ENCODE measurements at places on chromosomes 7 and 10. TPM values are rescaled to one million over a fixed set of nuclear protein-coding genes. Genes with fewer than 3 reads are reported as not detected.

DNA sequence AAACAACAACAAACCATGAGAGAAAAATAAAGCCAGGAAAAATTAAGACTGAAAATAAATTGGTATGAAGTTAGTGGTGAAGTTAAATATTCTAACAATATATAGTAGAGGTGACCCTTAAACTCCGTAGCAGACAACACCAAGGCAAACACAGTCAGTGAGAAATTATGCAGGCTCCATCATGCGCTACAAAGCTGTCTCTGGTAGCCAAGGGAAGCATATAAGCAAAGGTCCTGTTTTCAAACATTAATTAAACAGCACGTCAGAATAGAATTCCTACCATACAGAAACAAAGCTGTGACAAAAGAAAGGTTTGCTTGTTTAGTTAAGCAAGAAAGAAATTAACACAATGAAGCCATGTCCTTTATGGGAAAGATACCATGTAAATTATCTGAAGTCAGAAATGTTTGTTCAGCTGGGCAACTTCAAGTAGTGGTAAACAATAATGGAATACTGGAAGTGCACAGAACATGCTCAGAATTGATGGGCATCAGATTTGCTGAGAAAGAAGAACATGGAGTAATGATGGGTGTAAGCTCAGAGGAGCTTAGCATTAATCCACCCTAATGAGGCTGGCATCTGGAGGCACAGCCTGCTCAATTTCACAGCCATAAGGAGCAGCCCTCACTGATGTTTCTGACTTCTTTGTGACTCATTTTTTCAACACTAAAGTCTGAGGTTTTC, 75.7 kb downstream of the IGF2BP3 start:
- no peak for DNase-seq

The ZNF117 gene
- polyA plus RNA-seq = 3.6 TPM

DNA sequence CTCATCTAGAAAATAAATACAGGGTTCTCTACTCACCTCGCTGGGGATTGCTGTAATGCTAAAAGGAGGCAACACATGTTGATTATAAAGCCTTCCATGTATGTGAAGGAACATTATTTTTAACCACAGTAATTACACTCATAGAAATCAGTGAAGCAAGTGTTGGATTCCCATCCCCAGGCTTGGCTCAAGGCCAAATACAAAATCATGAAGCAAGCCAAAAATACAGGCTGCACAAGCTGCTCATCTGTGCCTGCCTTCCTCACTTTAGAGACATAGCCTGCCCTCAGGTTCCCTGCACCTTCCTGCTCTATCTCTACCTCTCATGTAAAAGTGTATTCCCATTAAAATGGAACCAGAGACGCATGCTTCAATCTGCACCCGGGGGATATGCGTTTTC, 1077.1 kb upstream of the C7orf33 start:
- DNase-seq = no peak

DNA sequence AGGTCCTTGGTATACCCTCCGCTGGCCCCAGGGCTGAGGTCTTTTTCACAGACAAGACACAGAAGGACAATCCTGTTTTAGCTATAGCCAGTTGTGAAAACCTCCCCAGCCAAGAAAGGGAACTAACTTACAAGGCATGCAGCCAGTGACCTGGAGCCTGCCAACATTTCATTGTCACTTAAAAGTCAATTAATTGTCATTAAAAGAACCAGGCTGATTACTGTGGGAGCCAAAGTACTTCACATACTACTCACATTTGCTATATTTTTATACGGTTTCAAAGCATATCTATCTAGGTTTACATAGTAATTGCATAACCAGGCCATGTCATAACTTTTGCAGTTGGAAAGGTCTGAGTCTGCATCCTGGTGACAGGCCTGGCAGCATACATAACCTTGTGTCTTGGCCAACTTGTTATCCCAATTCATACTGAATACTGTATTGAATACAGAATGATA, 31.1 kb downstream of the NRBF2 start:
- DNase-seq = no peak

GRCh38 chr10:71735709-71736569, 16.4 kb upstream of the C10orf105 start:
- no peak for DNase-seq

The PNLIP gene
- not detected for polyA plus RNA-seq

DNA sequence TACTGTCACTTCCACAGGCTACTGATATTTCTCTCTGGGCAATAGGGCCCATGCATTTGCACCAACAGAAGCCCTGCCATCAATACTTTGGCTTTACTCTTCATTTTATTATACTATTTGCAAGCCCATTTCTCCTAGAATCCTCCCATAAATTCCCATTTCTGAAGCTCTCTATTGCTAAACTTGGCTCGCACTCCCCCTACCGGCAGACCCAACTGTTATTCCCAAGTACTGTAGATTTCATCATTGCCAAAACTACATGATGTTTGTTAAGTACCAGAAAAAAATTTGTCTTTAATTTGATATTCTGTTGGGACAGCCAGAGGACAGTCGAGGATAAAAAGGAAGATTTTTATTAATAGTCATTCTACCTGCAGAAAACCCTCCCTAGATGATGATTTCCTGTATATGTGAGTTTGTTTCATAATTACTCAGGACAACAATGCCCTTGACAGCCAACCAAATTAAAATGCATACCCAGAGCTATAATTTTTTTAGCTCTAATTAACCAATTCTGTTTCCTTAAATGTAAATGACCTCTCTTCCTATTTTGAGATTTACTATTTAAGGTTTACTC, 298.6 kb downstream of the REEP3 start:
- no peak for DNase-seq

- DNase-seq = no peak
Observed at GRCh38 chr7:146764458-146764857, 647.9 kb downstream of the CNTNAP2 start.

DNA sequence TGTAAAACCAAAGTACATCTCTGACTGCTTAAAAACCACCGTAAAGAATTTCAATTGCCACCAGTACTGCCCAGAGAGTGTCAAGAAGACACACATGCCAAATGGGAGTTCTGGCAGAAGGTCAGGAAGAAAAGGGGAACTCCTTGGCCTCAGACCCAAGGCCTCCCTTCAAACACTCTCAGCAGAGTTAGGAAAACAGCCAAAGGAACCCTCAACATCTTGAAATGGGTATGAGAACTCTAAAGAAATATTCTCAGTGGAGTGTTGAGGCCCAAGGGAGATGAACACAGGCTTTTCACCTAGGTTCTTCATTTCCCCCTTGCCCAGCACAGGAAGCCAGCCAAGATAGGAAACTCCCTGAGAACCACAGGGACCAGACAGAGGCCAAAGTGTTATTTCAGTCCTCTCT, 96.1 kb upstream of the ASAH2 start:
- DNase-seq = no peak

- DNase-seq = no peak
Observed at GRCh38 chr10:97573021-97573420, 442 bp downstream of the ANKRD2 start.

The SPDYE8 gene
- polyA plus RNA-seq = 0.25 TPM

GRCh38 chr7:25037325-25037724, 57.3 kb upstream of the OSBPL3 start:
- DNase-seq = no peak

The SFRP5 gene
- polyA plus RNA-seq = not detected

The HOXA6 gene
- not detected for polyA plus RNA-seq

DNA sequence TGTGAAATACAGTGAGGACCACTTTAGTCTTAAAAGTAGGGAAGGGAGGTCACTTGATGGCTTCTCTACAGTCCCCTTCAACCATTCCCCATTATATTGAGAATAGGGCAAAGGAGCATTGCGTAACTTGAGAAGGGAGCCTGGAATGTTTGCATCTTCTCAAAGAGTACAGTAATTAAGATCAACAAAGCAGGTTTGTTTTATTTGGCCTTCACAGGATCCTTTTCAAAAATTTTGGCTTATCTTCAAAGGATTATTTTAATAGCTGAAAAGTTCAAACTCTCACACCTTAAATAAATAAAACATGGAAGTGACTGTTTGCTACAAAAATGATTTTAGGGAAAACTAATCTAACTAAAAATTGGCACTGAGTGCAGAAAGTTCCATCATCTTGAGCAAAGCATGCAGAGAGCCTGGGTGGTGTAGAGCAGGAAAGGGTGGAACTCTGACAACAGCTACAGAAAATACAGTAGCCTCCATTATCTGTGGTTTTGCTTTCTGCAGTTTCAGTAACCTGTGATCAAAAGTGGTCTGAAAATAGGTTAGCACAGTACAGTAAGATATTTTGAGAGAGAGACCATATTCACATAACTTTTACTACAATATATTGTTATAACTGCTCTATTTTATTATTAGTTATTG, 214.0 kb downstream of the MDFIC start:
- no peak for DNase-seq

The SAP25 gene
- not detected for polyA plus RNA-seq

DNA sequence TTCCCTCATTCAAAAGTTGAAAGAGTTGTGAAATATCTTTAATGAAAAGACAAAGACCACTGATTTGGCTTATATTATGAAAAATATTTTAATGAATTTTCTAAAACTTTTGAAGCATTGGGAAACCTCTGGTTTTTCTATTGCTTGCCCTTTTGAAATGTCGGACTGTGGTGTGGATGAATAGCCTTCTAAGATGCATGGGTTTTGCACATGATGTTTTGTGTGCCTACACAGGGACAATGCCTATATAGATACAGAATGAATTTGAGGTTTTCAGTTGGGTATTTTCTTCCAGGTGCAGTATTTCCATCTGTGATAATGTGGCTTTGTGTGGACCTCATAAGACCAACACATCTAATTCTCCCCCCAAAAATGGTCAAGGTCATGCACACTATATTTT, 1437.9 kb downstream of the REEP3 start:
- DNase-seq = no peak

- no peak for DNase-seq
Observed at GRCh38 chr10:84581976-84582375, 253.6 kb downstream of the CCSER2 start.

- no peak for DNase-seq
Observed at GRCh38 chr7:44432381-44432977, 58.0 kb downstream of the NUDCD3 start.

DNA sequence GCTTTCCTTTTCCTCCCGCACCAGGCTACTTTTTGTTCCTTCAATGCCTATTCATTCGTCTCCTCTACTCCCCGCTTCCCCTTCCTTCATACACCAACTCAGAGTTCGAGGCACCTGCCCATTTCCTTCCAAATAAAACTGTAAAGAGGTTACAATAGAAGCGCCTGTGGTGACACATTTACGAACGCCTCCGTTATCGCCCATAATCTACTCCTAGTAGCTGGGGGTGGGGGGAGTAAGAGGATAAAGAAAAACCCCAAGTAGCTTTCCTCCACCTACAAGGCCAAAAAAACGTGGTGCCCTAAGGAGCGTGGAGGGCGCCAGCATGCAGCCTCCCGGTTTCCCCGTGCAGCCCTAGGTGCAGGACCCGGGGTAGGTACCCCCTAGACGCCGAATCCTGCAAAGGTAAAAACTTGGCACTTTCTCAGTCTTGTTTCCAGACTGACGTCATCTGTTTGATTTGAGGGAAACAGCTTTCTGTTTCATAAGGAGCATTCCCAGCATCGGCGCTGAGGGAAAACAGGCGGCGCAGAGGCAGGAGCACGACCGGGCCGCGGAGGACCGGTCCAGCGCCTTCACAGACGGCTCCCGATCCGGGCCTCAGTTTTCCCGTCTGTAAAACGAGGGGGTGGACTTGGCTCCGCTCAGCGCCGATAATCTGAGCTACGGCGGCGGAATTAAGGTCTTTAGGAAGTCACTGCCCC, 922 bp downstream of the PPA1 start:
- DNase-seq = no peak

DNA sequence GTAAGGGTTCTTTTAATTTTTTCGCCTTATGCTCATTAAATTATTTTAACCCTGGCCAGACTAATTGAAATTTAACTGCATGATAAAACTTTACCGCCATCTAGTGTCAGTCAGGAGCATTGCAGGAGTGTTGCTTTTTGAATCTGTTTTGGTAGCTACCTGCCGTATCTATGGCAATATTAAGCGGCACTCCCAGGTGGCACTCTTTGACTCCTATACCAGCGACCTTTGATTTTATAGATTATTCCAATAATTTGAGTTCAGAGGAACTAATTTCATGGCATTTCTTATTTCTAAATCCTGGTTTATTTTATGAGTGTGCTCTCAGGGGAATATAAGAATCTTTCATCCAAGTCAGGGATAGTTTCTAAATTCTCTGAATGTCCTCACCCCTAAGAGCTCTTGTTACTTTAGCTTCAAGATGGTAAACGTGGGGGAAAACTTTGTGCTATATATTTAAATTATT, 198.9 kb downstream of the REEP3 start:
- peak; percentile 59 for DNase-seq

The ATE1 gene
- 31.0 TPM for polyA plus RNA-seq

DNA sequence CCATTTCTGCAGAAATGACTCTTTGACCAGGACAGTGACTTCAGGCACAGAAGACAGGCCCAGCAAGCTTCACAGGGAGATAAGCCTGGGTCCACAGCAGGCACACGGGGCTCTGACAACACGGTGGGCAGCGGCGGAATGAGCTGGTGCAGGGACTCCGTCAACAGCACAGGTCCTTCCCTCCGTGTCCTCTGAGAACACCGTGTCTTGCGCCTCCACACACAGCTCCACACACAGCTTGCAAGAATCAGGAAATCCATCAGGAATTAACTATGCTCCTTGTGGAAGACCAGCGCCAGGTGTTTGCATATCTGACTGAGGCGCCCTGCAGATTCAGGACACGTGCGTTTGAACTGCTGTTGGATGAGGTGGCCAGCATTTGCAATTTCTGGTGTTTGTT, 39.6 kb downstream of the TCERG1L start:
- no peak for DNase-seq

The CXCL12 gene
- not detected for polyA plus RNA-seq

The REEP3 gene
- 5.5 TPM for polyA plus RNA-seq

- DNase-seq = no peak
Observed at GRCh38 chr10:46236941-46237681, 49.7 kb upstream of the ANTXRL start.

The C7orf33 gene
- polyA plus RNA-seq = not detected

- no peak for DNase-seq
Observed at GRCh38 chr7:65976659-65977196, 5.3 kb downstream of the GUSB start.

The AMZ1 gene
- 3.3 TPM for polyA plus RNA-seq

The SPOCK2 gene
- polyA plus RNA-seq = 39.2 TPM

- DNase-seq = no peak
Observed at GRCh38 chr10:101597091-101597900, 9.2 kb downstream of the DPCD start.

The ZNF680 gene
- 14.8 TPM for polyA plus RNA-seq

DNA sequence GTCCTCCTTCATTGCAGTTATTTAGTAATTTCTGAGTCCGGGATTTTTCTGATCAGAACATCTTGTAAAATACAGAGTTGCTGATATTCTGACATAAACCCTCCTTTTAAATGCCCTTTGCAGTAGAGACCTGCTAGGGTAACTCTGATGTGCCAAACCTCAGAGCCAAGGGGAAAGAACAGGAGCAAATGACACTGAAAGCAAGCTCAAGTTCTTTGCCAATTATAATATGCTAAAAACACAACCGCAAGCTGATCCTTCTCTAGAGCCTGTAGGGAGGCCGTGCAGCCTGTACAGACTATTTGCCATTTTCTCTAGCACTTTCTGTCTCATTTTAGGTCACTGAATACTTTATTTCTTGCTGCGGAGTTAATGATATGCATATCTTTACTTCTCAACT, 240.4 kb downstream of the CAMK1D start:
- DNase-seq = no peak

All from naive B cell (primary cell).